ENCODE measurements at places on chromosomes 5 and 9.

DNA sequence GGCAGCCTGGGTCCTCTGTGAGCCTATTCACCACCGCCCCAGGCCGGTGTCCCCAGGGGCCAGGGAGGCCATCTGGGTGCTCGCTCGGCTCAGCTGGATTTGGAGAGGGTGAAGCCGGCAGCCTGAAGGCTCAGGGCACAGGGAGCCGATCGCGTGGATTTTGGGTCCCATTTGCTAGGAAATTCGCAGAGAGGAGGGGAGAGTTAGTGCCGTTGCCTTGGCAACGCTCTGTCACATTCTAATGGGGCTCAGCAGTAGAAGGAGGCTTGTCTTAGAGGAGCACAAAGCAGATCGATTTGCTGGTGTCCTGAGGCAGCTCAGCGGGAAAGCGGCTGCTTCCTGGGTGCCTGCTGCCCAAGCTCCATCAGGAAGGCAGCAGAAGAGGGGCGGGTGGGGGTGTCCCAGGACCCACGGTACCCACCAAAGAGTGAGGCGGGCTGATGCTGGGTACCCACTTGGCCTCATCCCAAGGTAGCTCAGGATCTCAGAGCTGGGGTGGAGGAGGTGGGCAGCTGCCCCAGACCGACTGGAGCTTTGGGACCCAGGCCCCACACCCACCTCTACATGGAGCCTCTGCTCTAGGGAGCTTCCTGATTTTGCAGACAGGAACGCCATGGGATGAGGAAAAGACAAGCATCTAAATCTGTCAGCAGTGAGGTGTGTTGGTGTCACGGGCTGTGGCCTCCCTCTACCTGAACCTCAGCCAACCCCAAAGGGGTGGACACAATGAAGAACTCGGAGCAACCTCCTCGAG lies 17.1 kb upstream of the OLFM1 start:
- no peak for DNase-seq

GRCh38 chr5:160491438-160491837 lies 69.8 kb downstream of the PTTG1 start:
- no peak for DNase-seq

DNA sequence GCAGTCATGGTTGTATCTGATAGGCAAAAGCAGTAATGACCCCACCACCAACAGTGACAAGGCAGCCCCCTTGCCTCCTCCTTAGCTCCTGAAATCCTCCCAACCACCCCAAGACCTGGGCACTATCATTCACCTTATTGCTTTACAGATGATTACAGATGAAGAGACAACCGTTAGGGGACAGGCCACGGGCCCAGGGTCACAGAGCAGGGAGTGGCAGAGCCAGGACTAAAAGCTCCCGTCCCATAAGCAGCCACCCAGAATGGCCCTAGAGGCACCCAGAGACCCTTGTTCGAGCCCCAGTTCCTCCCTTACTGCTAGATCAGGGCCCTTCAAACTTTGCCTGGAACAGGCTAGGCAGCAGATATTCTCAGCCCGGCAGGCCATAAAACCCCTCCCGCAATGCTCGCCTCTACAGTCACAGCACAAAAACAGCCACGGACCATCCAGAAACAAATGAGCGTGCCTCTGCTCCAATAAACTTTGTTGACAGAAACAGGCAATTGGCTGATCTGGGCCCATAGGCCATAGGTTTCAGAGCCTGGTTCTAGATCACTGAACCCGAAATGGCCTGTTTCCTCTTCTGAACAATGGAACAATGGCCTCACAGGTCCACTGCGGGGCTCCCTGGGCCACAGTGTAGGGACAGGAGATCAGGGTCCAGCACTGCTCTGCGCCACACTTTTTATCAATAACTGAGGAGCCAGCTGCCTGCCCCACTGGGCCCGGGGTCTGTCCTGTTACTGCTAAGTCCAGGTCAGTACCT lies 67.0 kb downstream of the LRSAM1 start:
- no peak for DNase-seq

DNA sequence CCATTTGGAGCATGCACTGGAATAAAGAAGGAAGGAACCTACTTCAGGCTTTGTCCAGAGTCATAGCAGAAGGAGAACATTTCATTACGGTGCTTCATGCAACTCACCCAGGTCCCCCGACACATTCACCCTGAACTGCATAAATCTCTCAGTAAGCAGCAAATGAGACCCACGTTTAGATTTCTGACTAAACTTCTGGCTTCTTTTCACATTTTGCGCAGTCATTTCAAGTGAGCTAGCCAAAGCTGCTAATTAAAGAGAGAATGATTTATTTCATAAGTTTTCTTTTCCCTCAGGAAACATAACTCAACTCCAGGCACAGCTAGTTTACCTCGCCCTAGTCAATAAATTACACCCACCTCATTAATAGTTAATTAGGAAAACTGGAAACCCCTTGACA lies 88.6 kb upstream of the GAS1 start:
- no peak for DNase-seq

DNA sequence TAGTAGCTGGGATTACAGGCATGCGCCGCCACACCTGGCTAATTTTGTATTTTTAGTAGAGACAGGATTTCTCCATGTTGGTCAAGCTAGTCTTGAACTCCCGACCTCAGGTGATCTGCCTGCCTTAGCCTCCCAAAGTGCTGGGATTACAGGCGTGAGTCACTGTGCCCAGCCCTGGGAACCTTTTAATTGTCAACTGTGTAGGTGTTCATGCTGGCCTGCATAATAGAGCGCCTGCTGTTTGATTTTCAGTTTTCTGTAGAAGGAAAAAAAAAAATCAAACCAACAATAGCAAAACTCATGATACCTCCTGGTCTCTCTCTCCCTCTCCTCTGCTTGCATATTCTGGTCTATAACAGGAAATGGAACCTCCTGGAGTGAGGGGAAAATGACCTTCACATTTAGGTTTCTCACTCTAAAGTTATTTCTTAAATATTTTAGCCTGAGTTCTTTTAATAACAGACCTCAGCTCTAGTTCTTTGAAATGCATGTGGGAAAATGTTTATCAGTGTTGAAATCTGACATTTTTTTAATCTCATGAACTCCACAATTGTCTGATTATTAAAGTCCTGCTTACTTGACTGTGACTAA lies 51.7 kb downstream of the EXOSC2 start:
- no peak for DNase-seq

GRCh38 chr5:9363026-9363425 lies 182.8 kb downstream of the SEMA5A start:
- no peak for DNase-seq

GRCh38 chr5:128535251-128535650 lies 2.8 kb downstream of the FBN2 start:
- no peak for DNase-seq

DNA sequence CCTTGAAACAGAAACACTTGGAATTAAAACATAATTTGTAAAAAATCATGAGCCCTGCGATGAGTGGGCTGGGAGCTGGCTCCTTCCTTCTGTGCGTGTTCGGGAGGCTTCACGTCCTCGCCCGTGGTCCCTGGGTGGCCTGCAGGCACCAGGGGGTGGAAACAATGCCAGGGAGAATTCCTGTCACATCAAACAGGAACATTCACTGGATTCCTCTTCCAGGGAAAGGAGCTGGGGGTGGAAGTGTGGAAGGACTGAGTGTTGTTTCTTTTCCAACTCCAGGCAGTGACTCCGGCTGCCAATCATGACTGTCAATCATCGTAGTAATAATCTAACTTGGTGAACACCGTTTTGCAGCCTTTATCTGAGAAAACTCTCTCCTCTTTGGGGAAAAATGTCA lies 10.3 kb downstream of the TOR1A start:
- no peak for DNase-seq

DNA sequence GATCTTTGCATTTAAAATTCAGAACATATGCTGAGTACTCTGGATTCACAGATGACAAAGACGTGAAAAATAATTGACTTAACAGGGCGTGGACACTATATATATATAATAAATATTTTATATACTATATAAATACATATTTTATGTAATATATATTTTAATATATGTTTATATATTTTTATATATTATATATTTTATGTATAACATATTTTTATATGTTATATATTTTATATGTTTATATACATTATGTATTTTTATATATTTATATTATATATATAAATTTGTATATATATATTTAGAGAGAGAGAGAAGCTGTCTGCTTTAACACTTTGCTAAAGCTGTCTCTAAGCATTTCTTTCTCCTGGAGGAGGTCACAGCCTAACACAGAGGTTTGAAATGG lies 113.1 kb downstream of the INIP start:
- DNase-seq = no peak

GRCh38 chr5:167030500-167031120 lies 1260.8 kb upstream of the WWC1 start:
- DNase-seq = no peak

- no peak for DNase-seq
These were observed 3.8 kb downstream of the SELENOP start for GRCh38 chr5:42807722-42808447.

DNA sequence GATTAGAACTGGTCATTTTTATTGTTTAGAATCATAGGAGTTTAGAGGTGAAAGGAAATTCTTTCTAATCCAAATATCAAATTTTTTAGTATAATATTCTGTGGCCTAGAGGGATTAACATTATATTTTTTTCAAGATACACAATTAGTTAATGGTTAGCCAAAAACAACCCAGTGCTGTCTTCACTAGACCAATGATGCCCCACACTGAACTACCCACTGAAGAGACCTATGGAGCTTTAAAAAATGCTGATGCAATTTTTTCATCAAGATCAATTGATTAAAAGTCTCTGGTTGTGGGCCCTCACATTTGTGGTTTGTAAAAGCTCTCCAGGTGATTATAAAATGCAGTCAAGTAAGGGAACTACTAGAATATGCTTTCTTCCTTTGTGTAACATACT lies 274.1 kb upstream of the C9orf72 start:
- DNase-seq = no peak

DNA sequence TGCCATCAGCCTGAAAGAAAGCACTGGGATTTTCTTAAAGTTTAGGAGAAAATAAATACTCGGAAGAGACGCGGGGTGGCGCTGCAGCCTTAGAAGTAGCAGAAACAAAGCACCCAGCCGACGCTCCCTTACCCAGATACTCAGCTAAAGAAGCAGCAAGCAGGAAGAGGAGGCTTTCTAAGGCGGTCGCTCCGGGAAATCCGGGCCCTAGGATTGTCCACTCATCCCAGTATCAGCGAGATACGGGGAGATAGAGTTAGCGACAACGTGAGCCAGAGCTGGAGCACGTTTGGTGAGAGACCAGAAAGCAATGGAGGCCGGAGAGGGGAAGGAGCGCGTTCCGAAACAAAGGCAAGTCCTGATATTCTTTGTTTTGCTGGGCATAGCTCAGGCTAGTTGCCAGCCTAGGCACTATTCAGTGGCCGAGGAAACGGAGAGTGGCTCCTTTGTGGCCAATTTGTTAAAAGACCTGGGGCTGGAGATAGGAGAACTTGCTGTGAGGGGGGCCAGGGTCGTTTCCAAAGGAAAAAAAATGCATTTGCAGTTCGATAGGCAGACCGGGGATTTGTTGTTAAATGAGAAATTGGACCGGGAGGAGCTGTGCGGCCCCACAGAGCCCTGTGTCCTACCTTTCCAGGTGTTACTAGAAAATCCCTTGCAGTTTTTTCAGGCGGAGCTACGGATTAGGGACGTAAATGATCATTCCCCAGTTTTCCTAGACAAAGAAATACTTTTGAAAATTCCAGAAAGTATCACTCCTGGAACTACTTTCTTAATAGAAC lies at the start of gene PCDHB2:
Gene PCDHB2 (plus strand): TSS at position 135 of the 782 bp plus-strand sequence. CDS start 176 bp downstream, at position 311.
- DNase-seq = peak; percentile 3

DNA sequence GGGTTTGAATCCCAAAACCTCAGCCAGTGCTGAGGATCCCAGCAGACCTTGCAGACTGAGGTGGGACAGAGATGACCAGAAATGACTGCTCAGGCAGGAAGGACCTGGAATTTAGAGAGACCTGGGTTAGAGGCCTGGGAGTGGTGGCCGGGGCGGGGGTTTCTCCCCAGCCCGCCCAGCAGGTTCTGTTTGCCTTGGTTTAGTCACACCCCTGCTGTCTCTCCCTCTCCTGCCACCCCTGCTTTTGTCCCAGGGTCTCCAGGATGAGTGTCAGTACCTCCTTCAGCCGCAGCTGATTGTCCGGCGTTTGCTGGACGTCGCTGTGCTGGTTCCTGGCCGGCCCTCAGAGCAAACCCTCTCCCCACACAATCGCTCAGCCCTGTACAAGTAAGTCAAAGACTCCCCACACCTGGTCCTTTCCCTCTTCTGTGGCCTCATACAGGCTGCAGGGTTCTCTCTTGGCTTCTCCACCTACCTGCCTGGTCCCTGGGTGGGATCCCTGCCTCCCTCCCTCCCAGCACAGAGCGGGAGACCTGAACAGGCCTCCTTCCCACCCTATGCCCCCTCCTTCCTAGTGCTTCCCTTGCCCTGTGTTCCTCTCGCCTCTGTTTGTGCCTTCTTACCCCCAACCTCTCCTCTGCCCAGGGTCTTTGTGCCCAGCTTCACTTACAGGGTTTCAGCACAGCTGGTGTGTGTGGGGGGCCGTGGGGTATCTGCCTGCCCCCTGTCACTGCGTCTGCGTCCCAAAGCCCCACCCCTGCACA lies 12.0 kb downstream of the TMEM8B start:
- DNase-seq = no peak

- no peak for DNase-seq
These were observed 389.1 kb upstream of the WWC1 start for GRCh38 chr5:167902298-167902697.

DNA sequence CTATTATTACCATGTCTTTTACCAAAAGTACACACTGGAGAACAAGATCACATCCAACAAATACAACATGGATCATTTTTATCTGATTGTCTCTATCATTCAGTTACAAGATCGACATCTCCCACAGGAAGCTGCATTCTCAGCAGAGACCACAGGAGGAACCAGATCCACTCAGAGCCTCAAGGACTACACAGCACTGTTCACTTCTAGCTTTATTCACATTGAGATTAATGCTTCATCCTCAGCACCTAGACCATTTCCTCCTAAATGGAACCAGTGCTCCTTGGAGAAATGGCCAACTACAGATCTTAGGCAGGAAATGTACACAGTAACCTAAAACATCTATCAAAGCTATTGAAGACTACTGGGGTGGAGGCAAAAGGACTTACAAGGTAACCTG lies 13.3 kb upstream of the C5orf15 start:
- DNase-seq = no peak

GRCh38 chr9:114386886-114387679 lies 699 bp downstream of the AKNA start:
- no peak for DNase-seq

DNA sequence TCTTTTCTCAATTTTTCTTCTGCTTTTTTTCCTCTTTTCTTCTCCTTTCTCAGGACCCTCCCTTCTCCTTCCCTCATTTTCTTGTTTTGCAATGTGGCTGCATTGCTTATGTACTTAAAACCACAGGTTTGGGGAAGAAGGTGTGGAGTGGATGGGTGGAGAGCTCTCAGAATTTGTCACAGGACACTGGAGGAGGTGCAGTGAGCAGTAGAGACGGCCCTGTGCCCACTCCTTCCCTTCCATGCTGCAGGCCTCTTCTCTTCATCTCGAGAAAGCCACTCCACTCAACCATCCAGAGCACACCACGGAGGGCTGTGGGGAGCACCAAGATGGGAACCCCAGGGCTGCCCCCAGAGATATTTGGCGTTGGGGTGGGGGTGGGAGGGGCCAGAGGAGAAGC lies 92.3 kb downstream of the FSTL4 start:
- no peak for DNase-seq

- no peak for DNase-seq
These were observed 44.9 kb downstream of the APBA1 start for GRCh38 chr9:69627281-69627680.

All from NCI-H526 treated with DMSO at 0.1 percent for 48 hours (cell line).